ENCODE measurements at places on chromosomes 3 and 15.

DNA sequence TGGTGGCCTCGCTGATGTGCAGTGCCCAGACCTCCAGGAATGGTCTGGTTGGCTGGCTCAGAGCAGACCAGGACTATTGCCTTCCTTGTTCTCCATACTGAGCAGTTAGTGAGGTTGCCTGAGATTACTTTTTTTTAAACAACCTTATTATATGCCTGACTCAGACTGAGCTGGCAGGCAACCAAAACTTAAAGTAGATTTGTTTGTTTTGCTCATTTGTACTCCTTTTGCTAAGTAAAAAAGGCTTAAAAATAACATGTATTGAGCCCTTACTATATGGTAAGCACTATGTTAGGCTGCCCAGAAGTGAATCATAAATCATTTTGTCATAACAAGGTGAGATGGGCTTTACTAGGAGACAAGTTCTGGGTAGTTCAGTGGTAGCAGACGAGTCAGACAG, 92.4 kb downstream of the GHSR start:
- DNase-seq, result no peak

DNA sequence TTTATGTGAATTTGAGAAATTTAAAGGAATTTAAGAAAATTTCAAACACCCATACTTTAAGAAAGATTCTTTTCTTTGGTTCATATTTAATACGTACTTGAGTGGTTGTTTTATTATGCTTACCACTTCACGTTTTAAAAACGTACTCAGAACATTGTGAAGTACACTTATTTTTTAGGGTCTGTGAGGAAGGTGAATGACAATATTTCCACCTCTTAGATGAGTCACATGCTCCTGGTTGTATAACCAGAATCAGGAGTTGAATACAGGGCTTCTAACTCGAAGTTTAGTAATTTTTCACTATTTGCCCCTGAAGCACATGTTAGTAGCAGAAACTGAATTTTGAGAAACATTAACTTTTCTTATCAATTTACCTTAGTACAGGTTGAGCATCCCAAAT, 7.5 kb downstream of the SKIL start:
- DNase-seq, result no peak

- DNase-seq, result no peak
Observed at GRCh38 chr3:37935756-37936666, 54.6 kb upstream of the VILL start.

GRCh38 chr15:81244306-81244705, 47.6 kb downstream of the IL16 start:
- DNase-seq, result no peak

GRCh38 chr3:16906682-16907081, 21.9 kb downstream of the PLCL2 start:
- no peak for DNase-seq

GRCh38 chr3:128492671-128493569, at the start of gene GATA2:
TSS of gene GATA2 (minus strand) at chr3:128493201. CDS start at chr3:128487031, 6,170 bp downstream.
- no peak for DNase-seq

DNA sequence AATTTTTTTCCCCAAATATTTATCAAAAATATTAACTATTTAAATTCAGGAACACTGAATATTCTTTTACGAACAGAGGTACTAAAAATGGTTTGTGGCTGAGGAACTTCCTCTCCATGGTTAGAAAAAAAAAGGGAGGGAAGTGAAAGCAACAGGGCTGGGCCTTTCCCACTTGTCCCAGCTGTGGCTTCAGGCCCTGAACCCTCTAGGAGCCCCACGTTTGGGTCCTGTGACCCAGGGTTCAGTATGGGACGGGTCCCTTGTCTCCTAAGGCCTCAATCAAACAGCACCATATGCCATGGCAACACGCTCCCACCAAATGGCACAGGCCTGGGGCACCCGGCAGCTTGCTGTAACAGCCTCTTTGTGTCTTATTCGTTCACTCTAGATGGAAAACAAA, 32.4 kb downstream of the POC1A start:
- no peak for DNase-seq

DNA sequence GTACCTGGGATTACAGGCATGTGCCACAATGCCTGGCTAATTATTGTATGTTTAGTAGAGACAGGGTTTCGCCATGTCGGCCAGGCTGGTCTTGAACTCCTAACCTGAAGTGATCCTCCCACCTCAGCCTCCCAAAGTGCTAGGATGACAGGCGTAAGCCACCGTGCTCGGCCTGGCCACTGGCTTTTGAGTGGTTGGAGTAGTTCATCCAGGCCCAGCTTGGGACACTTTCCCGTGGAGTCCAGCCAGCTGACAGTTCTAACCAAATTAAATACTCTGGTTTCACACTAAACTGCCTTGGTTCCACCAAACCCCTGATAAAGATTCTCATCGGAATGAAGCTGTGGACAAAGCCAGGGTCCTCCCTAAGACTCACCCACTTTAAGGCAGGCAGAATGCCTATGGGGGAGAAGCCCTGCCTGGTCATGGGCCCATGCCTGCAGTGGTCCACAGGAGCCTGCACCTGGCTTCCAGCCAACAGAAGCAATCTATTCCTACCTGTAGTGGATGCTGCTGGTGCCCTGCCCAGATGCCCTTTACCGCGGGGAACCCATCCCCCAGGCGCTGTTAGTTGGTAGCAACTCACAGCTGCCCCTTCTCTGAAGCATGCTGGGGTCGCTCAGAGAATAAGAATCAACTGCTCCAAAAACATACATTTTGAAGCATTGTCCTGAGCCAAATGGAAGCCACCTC, 5.2 kb upstream of the SLC28A1 start:
- no peak for DNase-seq

DNA sequence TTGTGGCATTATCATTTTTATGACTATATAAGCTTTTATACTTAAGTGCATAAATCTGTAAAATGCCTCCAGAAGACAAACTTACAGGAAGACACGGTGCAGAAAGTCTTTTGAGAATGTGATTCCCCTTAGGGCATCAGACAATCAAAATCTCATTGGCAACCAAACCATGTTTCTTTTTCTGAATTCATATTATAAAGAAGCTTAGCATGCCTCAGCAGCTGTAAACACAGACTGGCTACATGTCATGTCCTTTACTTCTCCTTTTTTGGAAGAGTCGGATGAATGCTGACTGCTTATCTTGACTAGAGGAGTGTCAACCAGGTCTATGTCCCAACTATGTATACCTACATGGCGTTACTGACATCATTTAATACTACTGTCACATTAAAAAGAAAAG, 150.1 kb downstream of the PLD1 start:
- DNase-seq, result no peak

- no peak for DNase-seq
Observed at GRCh38 chr15:22850055-22850454, 11.6 kb downstream of the NIPA2 start.

GRCh38 chr3:132659000-132659364, 627 bp downstream of the ACAD11 start:
- no peak for DNase-seq

GRCh38 chr3:23203708-23204330, 692 bp downstream of the UBE2E2 start:
- DNase-seq, result no peak

DNA sequence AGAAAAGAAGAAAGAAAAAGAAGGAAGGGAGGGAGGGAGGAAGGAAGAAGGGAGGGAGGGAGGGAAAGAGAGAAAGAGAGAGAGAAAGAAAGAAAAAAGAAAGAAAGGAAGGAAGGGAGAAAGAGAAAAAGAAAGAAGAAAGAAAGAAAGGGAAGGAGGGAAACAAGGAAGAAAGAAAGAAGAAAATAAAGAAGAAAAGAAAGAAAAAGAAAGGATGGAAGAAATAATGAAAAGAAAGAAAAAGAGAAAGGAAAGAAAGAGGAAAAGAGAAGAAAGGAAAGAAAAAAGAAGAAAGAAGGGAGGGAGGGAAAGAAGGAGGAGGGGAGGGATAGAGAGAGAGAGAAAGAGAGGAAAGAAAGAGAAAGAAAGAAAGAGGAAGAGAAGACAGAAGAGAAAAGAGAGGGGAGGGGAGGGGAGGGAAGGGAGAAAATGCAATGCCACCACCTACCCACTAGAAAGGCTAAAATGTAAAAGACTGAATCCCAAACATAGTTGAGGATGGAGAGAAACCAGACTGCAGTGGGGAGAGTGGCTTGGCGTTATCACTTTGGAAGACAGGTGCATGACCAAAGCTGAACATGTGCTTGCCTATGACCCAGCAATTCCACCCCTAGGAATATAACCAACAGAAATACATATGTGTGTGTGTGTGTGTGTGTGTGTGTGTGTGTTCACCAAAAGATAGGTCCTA, 66.9 kb upstream of the KLF13 start:
- DNase-seq, result no peak

DNA sequence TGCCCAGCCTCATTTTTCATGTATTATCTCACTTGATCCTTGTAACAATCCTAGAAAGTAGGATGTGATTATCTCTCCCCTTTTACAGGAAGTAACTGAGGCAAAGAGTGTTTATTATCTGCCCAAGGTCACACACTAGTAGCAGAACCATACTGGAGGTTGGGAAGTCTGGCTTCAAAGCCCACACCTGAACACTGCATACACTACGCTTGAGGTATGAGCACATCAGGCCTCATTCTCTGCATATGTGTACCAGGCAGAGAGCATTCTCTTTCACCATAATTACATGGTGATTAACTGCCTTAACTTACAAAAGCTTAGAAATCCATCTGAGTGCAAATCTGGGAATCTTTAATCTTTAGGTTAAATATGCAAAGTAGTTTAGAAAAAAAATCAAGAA, 361.8 kb downstream of the MFSD1 start:
- DNase-seq, result no peak

GRCh38 chr3:45964139-45964538, 20.9 kb downstream of the CXCR6 start:
- no peak for DNase-seq

- no peak for DNase-seq
Observed at GRCh38 chr3:129211345-129211744, 27.6 kb upstream of the CNBP start.

DNA sequence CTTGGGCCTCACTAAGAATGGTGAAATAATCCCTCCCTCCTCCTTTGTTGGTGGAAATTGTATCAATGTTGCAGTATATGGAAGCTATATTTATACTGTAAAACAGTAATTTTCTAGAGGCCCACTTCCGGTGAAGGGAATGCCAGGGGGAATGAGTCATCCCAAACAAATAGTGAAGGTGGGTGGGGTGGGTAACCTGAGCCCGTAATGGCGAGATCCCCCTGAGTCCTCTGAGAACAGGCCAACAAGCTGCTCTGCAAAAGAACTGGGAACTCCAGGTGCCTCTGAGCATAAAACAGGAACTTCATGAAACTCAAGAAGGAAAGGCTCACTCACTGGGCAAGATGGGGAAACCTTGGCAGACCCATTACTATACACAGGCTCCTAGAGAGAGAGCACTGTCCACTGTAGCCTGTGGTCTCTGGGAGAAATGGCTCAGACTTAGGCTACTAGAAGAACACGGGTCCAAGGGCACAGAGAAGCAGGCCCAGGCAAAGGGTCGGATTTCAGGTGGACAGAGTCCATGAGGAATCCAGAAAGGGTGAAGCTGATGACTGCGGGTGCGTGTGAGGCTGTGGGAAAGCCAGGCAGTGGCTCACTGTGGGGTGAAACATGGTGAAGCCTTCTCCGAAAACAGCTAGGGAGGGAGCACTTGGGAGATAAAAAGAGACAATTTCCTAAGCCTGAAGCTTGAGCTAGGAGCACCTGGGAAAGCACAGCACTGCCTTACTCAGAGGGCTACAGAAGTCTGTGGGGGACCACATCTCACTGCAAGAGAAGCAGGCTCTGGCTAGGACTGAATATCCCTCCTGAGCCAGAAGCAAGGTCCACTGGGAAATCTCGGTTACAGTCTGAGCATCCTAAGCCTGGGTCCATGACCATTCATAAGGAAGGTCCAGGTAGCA, 19.8 kb downstream of the LARP6 start:
- no peak for DNase-seq

DNA sequence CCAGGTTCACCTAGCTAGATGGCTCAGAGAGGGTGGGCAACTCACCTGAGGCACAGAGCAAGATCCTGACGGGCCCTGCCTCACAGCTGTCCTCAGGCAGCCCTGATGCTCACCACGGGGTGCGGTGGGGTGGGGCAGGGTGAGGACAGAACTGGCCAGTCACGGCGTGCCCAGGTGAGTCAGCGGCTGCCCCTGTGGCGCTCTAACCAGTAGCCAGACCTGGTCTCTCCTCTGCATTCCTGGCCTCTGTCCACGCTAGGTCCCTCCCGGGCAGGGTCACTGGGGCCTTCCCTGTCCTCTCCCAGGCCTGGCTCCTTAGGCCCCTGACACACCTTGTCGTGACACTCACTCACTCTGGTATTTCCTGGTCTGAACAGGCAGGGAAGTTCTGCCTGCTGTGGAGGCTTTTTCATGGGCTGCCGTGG, 901 bp downstream of the ALS2CL start:
- DNase-seq, result no peak

- no peak for DNase-seq
Observed at GRCh38 chr3:181906338-181906737, 194.6 kb downstream of the SOX2 start.

GRCh38 chr3:59483191-59483590, 433.4 kb upstream of the CFAP20DC start:
- no peak for DNase-seq

GRCh38 chr3:150743508-150743907, 19.5 kb downstream of the SIAH2 start:
- no peak for DNase-seq

DNA sequence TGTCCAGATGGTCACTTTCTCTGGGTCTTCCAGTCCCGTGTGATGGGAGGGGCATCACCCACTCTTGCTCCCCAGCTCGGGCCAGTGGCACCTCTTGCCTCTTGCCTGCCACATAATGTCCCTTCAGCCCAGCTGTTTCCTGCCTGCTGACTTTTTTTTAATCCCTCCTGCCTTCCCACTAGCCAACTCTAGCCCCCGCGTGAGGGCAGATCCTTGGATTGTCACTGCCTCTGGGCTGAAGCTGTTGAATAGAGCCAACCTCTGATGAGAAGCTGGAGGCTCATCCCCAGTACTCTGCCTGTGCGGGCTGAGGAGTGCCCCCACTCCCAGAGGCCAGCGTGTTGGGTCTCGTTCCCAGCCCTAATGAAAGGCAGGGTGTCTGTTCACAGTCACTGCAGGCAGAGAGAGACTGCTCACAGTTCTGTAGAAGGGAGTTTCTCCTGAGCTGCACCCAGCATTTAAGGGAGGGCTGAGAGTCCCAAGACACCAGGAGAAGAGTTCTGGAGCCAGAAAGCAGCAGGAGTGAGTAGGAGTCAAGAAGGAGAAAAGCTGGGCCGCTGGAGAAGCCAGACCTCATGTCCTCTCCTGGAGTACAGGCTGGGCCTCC, 30.1 kb upstream of the TIMP4 start:
- no peak for DNase-seq

GRCh38 chr3:48468329-48468731, 21.8 kb downstream of the ATRIP start:
- DNase-seq, result no peak

GRCh38 chr3:147038481-147038880, 367.9 kb downstream of the ZIC4 start:
- no peak for DNase-seq

DNA sequence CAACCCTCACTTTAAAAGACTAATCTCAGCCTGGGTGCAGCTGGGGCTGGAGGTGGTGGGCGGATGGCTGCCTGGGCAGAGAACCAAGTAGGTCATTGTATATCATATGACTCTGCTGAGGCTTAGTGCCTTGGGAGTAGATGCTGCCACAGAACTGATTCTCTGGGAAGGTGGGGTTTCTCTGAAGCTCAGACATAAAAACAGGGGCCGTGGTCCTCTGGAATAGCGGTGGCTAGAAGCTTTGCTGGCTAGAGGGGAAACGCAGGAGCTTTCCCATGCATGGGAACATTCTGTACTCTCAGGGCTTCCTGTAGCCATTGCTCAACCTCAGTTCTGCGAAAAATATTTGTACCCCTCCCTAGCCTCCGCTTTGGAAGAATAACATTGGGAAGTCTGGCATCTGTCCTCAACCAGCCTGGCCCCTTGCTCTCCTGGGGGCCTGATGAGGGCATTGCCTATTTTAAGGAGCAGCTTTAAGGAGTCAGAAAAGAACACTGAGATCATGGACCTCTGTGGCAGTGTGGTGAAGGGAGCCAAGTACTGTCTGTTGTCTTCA, 14.7 kb downstream of the TIMP4 start:
- no peak for DNase-seq

All from NCI-H510A (cell line).